ENCODE measurements at places on chromosomes 5 and 9.

DNA sequence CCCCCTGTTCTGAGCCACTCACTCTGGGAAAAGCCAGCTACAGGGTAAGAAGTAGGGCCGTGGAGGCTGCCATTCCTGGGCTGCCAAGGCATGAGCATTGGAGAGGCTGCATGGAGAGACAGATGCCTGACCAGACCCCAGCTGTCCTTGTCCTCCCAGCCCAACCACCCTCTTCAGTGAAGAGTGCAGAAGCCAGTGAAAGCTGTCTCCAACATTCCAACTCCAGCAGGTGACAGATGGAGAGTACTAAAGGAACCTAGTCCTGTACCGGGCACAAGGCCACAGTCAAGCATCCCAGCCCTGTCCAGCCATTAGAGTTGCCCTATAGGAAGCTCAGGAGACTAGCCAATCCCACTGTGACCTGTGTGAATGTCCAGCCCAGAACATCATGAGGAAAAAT, 165.1 kb downstream of the DIRAS2 start:
- no peak for DNase-seq

- DNase-seq, result no peak
Measured at GRCh38 chr9:304519-305185, 90.0 kb downstream of the DOCK8 start.

DNA sequence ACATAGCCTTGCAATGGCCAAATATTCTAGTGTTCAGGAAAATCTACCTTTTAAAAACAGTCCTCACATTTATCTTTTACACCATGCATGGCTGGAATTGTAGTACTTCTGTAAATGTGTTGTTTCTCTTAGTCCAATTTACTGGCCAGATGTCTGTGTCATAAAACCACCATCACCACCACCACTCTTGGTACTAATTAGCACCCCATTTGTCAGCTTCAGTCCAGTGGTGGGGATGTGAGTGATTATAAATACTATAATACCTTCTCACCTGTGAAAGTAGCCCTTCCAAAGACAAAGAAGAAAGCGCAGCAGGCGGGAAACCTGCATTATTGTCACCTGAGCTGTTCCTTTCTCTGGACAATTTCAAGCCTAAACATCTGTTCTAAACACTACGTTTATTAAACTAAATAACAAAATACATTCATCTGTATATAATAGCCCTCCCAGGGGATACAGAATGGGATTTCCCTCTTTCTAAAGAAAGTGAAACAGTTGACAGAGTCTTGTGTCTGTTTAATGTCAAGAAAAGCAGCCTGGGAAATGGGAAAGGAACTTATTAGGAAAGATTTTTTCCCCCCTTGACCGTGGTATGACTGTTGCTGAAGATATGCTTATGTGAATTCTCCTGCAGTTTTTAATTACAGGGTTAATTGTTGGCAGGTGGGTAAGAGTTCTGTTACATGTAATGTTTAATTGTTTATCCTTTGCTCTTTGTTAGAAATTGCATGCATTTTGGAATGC, 144.5 kb upstream of the NUDT12 start:
- DNase-seq, result no peak

DNA sequence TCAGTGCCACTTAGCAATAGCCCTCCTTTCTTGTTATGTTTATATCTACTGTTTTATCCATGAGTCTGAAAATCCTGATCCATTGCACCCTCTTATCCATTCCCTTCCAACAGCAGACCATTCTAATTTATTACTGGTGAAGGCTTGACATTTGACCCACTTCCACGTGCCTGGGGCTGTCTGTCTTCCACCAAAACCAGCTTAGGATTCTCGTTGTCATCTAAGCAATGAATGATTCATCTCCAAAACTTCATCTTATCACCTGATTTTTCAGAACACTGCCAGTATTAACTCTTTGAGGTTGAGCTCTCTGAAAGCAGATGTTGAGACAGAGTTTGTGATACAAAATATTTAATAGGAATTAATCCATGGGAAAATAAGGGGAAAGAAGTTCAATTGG, 277.8 kb upstream of the FBXL7 start:
- no peak for DNase-seq

- DNase-seq, result no peak
Measured at GRCh38 chr5:72817076-72817481, 618 bp downstream of the TNPO1 start.

DNA sequence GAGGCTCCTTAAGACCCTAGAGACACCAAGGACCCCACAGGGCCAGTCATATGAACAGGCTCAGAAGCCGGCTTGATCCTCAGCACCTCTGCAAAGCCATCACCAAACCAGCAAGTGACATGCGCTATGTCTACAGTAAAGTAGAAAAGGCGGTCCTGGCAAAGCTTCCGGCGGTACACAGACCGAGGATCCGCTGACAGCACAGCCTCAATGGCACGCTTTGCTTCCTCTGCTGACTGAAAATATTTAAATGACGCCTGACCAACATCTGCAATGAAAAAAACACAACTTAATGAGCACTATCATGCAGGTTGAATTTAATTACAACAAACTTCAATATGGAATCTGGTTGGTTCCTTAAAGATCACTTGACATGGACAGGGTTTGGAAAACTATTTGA, 17.6 kb downstream of the TRMO start:
- DNase-seq, result no peak

DNA sequence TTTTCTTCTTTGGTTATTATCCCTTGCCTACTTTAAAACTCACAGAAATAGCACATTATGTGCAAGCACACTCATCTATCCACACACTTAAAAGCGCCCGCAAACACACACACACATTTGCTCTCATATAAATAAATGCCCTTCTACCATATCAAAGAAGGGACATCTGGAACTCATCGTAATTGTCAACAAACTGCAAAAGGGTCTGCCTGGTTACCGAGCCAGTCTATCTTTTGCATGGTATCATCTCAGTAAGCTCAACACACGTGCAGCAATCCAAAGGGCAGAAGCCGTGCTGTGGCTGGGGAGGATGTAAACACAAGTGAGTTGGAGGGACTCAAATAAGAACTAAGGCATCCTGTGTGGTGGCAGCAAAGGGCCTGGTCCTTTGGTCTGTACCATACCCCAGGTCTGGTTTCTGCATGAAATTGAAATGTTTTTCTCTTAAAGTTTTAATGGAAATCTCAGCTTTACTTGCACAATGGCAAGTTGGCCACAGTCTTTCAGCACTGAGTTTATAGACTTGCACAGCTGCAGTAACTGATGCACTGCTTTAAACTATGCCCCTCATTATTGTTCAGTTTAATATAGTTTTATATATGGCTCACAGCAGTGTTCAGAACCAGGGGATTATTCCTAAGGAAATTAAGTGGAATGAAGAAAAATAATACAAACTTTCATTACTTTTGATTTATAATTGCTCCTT, 331.0 kb downstream of the ADAMTS6 start:
- no peak for DNase-seq

GRCh38 chr9:134623258-134624066, 18.1 kb upstream of the COL5A1 start:
- DNase-seq, result no peak

DNA sequence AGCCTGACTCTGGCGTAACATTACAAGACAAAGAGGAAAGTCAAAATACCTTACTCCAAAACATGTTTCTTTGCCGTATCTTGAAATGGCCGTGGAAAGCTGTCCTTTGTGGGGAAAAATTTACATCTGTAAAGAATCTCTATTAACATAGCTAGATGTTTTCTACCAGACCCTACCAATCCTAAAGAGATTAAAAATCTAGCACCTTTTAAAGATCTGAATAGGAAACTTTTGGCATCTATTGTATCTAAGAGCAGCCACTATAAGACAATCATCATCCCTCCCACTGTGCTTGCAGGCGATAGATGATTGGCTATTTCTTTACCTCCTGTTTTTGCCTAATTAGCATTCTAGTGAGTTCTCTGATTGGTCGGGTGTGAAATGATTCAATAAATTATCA, 82.5 kb upstream of the SNCAIP start:
- DNase-seq, result no peak

DNA sequence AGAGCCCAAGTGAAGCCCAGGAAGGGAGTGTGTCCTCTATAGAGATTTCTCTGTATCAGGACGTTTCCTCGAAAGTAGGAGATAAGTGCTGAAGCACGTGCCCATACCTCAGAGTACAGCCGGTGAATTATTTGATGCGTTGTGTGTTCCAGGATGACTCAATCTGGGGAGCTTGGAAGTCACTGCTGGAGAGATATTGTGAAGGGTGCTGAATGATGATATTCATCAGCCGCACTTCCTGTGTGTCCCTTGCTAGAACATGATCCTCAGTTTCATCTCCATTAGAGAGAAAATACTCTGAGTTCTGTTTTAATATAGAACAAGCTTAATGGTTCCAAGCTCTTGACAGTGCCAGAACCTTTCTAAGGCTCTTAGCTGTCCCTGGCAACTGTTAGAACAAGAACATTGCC, 402.3 kb upstream of the ADAMTSL1 start:
- DNase-seq, result no peak

DNA sequence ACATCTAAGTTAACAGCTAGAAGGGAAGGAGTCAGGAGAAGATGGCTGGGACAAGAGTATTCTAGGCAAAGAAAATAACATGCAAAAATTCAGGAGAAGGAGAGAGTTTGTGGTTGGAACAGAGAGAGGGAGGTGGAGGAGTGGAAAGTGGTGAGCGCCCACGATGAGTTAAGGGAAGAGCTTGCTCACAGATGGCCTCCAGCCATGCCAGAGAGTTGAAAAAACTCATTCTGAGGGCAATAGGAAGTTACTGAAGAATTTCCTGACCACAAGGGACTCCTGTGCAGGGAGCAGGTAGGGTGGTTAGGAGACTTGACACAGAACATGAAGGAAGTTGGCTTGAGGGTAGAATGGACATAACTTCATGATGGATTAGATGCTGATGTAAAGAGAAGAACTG, 159.7 kb downstream of the DOCK2 start:
- DNase-seq, result no peak

DNA sequence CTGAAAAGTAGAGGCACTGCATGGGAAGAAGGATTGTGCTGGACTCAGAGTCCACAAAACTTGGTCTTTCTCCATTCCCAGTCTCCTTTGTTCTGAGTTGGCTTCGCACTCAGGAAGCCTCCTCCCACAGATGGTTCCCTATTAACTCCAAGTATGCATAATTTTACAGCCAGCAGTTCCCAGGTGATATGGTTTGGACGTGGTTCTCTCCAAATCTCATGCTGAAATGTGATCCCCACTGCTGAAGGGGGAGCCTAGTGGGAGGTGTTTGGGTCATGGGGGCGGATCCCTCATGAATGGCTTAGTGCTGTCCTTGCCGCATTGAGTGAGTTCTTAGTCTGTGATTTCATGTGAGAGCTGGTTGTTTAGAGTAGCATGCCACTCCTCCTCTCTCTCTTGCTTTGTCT, 86.6 kb downstream of the FEM1C start:
- DNase-seq, result no peak
